NCI-H226 (cell line): ENCODE measurements at places on chromosomes 4 and X.

DNA sequence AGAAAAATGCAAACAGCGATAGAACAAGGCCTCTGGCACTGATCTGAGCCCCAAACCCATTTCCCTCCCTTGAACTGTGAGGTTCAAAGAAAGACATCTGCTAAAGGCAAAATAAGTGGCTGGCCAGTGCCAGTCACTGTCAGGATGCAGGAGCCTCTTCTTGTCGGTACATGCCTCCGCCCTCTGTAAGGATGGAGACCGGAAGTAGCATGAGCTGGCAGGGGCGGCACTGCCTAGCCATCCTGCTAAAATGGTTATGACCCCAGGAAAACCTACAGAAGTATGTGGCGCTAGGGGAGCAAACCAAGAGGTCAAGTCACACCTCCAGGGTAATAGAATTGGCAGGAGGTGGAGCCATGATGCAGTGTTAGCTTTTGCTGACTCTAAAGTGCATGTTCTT, 180.3 kb downstream of the DCLK2 start:
- DNase-seq = no peak

DNA sequence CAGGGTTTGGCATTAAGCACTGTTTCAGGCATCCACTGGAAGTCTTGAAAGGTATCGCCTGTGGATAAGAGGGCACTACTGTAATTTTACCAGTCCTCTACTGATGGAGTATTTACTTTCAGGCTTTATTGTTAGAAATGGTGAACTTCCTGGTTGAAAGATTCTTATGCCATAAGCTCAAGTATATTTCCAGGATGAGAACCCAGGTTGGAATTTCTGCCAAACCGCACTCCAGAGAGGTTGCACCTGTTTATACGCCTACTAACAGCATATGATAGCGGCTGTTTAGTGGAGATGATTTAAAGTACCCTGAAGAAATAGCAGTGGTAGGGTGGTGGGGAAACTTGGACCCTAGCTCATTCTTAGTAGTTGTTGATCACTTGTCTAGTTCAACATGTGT, 9.9 kb downstream of the FNIP2 start:
- no peak for DNase-seq

DNA sequence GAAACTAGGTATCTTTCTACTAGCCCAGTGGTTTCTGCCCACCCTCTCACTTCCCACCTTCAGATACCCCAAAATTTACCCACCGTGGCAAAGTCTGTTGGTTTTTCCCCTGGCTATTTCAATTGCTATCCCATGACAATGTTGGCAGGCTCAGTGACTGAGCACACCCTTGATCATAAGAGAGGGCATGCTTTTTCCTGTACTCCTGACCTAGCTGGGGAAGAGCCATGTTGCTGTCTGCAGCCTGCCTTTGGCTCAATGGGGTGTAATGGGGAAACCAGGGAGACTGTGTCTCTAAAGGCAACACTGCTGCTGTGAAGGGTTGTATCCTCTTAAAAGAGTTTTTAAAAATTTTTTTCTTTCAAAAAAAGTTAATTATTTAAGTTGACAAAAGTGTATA, 90.4 kb upstream of the CITED1 start:
- DNase-seq = no peak

DNA sequence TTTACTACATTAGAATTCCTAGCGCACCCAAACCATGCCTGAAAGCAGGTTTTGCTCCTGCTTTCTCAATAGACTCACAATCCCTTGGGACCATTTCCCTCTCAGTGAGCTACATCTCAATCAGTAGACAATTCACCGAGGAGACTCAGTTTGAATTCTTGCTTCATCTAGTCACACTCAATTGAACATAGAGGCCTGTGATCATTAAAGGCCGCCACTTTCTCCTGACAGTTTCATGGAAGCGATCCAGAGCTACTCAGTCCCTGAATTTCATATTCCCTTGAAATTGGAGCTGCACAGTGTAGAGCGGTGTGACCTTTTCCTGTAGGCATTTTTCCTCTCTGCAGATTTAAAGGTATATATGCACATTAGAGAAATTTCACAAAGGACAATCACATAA, 193.9 kb upstream of the SPOCK3 start:
- DNase-seq = no peak

- DNase-seq = no peak
Measured at GRCh38 chrX:15843960-15844359, 10.7 kb downstream of the AP1S2 start.

- no peak for DNase-seq
Measured at GRCh38 chrX:124211312-124211942, 121.0 kb upstream of the TEX13D start.

GRCh38 chrX:103791228-103791627, 14.6 kb downstream of the PLP1 start:
- DNase-seq = no peak

GRCh38 chr4:127708985-127709384, 21.2 kb upstream of the SLC25A31 start:
- peak; percentile 62 for DNase-seq

DNA sequence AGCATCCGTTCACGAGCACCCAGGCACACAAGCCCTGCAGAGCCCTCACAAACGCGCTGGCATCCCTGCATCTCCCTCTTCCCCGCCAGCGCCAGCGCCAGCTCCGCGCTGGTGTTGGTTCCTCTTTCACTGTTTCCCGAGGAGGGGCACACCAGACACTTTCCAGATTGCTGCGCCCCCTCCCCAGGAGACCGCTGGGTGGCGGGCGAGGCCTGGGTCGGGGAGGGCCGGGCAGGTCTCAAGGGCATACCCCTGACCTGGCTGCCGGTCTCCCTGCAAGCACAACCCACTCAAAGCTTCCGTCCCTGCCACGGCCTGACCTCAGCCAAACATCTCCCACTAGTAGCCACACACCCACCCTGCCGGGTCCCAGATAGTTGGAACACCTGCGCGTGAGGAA, 2.2 kb upstream of the NKX1-1 start:
- no peak for DNase-seq

- DNase-seq = no peak
Measured at GRCh38 chrX:129116676-129117470, 406.4 kb downstream of the SMARCA1 start.

- DNase-seq = peak; percentile 53
Measured at GRCh38 chr4:107564326-107564725, 155.7 kb downstream of the PAPSS1 start.

DNA sequence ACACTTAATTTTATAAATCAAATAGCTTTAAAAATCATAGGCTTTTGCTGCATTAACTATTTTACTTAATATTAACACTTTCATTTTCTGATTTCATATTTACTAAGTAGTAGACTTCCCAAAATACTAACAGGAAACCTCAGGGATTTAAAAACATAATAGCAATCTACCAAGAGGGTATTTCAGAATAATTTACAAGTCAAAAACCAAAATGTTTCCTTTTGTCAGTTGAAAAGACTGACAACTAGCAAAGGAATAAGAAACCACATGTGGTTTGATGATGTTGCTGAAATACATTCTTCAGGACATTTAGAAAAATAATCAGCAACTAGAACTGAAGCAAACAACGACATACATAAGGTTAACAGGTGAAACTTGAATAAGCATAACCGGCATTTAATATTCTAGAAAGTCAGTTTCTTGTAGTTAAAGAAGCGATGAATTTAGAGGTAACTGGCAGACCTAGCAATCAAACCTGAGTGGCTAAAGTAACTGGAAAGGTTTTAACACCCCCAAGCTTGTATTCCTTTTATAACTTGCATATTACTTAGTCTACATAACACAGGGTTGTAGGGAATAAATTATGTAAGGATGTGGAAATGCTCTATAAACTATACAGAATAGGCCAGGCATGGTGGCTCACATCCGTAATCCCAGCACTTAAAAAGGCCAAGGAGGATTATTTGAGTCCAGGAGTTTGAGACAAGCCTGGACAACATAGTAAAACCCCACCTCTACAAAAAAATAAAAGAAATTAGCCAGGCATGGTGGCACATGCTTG, 40.0 kb downstream of the DHX15 start:
- no peak for DNase-seq

GRCh38 chrX:47180346-47180745, 13.3 kb upstream of the UBA1 start:
- DNase-seq = no peak

DNA sequence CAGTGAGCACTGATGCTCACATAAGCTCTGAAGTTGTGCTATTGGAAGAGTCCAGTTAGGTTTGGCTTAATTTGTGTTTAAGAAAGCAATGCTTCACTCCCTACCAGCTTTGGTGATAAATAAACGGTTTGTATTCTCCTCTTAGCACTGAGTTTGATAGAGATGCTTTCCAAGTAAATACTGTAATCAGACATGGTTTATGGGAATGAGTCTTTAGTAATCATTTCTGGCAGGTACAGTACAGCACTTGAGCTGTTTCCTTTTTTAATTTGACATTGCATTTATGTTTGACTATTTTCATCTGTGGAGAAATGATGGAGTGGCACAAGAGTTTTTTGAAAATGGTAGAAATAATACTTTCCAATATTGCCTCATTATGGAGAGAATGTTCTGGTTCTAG, 455.3 kb downstream of the ACTRT1 start:
- no peak for DNase-seq

- DNase-seq = no peak
Measured at GRCh38 chr4:89298788-89299152, 8.8 kb downstream of the GPRIN3 start.

DNA sequence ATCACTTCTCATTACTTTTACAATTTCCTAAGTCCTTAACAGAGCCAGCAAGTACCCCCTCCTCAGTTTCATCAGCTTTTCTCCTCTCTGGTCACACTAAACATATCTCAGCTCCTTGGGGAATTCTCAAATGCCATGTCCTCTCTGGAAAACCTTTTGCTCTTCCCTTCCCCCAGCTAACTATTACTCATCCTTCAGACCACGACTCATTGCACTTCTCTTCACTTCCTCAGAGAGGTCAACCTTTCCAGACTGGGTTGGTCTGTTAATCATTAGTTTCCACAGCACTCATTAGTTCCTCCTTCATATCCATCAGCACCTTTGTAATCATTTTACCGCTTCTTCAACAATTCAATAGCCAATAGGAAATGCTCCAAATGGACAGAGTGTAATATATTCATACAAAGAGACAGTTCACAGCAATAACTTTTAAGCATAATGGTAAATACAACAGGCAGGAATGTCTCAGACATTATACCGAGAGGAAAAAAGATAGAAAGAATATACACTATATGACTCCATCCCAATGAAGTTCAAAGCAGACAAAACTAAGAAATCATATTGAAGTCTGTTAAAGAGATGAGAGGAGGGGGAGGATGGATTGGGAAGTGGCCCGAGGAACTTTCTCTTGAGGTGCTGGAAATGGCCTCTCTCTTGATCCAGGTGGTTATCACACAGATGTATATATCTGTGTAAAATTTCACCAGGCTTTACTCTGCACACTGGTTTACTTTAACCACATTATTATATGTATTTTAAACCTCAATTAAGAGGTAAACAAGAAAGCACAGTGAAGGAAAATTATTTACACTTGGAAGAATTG, 39.6 kb downstream of the DDX60L start:
- peak; percentile 36 for DNase-seq

- DNase-seq = no peak
Measured at GRCh38 chr4:86403575-86403974, 43.7 kb upstream of the MAPK10 start.

GRCh38 chrX:55767100-55767499, 49.6 kb downstream of the RRAGB start:
- peak; percentile 26 for DNase-seq

DNA sequence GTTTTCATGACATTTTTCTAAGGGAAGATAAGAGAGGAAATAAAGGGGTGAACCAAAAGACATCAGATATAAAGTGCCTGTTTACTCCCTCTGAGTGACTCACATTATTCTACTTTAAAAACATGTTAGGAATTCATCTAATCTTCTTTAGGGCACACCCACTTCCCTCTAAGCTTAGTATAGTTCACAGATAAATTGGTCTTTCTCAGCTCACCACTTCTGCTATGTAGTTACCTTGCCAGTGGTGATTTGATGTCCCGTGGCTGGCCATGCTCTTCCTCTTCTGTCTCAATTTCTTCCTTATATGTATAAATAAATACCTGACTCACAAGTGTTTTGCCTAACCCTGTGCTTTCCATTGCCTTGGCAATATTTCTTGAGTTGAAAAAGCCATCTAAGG, 96.8 kb downstream of the PDLIM5 start:
- DNase-seq = peak; percentile 93

DNA sequence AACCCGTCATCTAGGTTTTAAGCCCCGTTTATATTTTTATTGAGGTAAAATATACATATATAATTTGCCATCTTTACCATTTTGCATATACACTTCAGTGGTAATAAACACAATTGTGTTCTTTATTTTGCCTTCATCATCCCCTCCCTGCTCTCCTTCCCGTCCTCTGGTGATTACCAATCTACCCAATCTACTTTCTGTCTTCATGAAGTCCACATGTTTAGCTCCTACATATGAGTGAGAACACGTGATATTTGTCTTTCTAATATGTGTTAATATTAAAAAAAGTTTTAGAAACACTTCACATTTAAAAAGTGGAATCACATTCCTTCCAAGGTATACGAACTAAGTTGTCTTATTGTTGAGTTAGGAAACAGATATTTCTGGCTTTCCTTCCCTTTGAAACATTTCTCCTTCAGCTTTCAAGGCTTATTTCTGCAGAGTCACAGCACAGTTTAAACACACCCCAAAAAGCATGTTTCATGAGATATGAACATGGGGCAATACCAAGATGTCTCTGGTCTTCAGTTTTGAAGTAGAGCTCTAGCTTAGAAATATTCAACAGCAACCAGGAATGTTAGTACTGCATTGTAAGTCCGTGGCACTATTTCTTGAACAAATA, 35.9 kb downstream of the GYPA start:
- no peak for DNase-seq

GRCh38 chr4:601612-602558, 23.5 kb upstream of the PDE6B start:
- no peak for DNase-seq

- no peak for DNase-seq
Measured at GRCh38 chr4:20046931-20047677, 204.6 kb upstream of the SLIT2 start.

- DNase-seq = no peak
Measured at GRCh38 chr4:108049406-108049805, 59.7 kb downstream of the HADH start.
